ENCODE measurements at places on chromosomes 5 and 9.

DNA sequence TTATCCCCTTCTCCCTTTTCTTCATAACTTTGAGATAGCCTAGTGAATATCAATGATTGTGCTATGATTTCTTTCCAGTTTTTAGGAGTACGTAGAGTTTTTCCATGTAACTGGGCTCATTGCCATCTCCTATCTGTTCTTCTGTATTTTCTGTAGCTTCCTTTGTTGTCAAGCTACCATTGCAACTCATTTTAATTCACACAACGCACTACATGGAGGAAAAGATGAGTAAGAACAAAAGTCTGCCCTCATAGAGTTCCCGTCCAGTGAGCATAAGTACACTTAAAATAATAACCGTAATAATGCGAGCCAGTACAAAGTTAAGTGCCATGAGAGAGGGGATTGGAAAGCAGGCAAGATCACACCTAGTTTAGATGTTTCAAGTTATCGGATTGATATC lies 177.7 kb downstream of the PAM start:
- DNase-seq: no peak

- DNase-seq: no peak
Measured at GRCh38 chr5:98454407-98454806, 319.1 kb upstream of the RGMB start.

DNA sequence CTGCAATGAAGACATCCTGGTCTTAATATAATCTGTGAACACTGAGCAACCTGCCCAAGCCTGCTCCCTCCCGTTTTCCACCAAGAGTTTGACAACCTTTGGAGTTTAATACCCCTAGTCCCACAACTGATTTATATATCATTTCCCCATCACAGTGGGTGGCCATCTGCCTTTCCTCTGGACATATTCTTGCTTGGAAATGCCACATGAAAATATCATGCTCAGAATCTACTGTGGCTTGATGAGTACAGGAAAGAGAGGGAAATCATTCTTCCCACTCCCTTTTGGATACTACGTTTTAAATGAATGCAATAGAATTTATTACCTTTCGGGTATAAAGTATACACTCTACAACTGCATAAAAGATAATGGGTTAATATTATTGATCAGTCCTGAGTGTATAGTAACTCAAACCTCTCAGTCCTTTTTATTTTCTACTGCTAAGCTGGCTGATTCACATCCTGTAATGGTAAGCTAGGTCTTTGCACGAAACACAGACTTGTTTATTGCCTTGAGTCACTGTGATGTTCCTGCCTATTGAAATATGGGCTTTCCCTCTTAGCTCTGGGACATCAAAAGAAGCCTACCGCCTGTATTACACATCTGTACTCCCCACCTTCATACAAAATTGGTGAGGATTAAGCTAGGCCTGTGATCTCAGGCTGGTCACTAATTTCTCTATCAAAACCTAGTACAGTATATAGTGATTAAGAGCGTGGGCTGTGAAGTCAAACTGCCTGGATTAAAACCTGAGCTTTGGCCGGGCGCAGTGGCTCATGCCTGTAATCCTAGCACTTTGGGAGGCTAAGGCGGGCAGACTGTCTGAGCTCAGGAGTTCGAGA lies 67.6 kb upstream of the NR5A1 start:
- DNase-seq: no peak

DNA sequence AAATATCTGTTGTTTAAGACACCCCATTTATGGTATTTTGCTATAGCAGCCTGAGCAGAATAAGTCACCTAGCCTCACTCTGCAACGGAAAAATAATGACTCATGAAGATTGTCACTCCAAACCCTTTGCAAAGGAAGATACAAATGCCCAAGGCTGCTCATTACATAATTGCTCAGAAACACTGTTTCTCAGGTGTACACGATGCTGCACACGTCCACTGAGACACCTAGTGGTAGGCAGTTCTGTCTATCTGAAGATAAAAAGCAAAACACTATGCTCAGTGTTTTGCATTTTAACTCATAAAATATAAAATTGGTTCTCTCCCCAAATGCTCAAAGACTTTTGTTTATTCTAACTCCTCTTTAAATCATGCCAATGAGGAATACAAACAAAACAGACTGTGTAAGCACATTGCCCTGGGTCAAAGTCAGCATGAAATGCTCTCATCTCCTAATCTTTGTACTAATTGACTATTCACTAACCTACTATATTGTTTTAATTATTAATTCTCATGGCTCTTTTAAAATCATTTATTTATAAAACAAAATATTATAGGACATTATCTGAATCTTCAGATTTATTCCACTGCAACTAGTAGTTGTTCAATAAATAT lies 7.7 kb upstream of the TSLP start:
- DNase-seq: no peak

DNA sequence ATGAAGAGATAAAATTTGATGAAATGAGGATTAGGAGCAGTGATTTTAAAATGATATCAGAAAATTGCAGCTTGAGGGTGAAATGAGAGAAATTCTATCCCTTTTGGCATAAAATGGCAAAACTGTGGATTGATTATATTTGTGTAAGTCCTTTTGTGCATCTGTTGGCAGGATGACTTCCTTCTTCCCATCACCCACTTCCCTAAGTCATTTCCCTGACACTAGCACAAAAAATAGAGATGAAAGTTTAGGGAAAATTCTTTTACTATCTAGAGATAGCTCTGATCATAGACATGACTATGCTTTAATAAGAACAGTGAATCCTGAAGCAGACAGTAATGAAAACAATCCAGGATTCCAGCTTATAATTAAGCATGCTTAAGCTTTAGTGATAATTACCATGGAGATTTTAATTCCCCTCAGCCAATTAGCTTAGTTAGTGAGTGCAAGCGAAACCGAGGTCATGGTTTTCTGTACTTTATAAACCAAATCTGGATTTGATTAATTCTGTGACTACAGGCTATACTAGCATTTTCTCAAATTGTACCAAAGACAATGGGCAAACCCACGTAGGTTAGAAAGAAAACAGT lies 163.6 kb upstream of the TARS1 start:
- DNase-seq: no peak

DNA sequence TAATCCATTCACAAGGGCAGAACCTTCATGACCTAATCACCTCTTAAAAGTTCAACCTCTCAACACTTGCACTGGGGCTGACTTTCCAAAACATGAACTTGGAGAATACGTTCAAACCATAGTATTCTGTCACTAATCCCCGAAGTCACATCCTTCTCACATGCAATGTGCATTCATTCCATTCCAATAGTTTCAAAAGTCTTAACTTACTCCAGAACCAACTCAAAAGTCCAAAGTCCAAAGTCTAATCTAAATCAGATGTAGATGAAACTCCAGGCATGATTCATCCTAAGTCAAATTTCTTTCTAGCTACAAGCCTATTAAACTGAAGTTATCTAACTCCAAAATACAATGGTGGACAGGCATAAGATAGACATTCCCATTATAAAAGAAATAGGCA lies 21.7 kb upstream of the ADAMTSL1 start:
- no peak for DNase-seq

DNA sequence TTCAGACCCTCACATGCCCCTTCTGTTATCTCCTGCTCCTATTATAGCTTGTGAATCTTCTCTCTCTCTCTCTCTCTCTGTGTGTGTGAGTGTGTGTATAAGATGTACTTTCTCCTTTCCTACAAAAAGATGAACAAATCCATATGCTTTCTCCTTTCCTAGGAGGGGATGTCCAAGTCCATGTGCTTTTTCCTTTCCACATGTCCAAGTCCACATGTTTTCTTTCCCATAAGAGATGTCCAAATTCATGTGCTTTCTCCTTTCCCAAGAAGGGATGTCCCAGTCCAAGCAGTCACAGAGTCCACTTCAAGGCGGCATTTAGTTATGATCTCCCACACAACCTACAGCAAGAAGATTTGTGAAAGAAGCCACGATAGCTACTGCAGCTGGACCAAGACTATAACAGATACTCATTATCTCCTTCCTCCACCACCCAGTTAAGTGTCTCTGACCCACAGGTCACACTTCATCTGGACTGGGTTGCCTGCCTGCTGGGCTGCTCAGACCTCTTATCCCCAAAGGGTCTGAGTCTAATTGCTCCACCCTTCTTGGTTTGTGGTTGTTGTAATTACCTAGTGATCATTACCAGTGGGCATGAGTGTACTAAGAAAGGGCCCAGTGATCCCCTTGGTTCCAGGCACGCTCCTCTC lies 18.4 kb upstream of the FOXI1 start:
- DNase-seq: no peak

DNA sequence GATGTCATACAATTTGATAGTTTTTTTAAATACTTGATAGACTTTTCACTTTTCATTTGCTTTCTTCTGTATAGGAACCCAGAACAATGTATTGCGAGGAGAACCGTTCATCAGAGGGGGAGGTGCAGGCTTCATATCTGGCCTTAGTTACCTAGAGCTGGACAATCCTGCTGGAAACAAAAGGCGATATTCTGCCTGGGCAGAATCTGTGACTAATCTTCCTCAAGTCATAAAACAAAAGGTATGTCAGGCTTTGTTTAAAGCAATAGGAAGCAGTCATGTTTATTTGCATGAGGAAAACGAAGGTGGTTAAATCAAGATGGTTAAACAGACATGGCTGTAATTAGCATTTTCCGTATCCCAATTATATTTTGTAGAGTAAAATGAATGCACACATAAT lies 46.0 kb downstream of the C7 start:
- DNase-seq: no peak

All from sigmoid colon (tissue), 7 donors.